ENCODE measurements at places on chromosomes 3 and 15. TPM values are rescaled to one million over a fixed set of nuclear protein-coding genes. Genes with fewer than 3 reads are reported as not detected.

The PSTPIP1 gene
- 40.4 TPM for total RNA-seq

The ROBO1 gene
- total RNA-seq, result not detected

The SCAANT1 gene
- not detected for total RNA-seq

The PRSS50 gene
- not detected for total RNA-seq

The SCG5 gene
- 1.8 TPM for total RNA-seq

The TRH gene
- total RNA-seq, result not detected

The C3orf52 gene
- 0.07 TPM for total RNA-seq

The FILIP1L gene
- 0.37 TPM for total RNA-seq

The RPP14 gene
- total RNA-seq, result 7.6 TPM

The FES gene
- 88.0 TPM for total RNA-seq

The VGLL3 gene
- not detected for total RNA-seq

The ATP13A3 gene
- 337 TPM for total RNA-seq

Data from Karpas-422 (cell line).